Stimulated activated CD4-positive, alpha-beta T cell treated with anti-CD3 and anti-CD28 coated beads, TNF-alpha, amount 100 ng/mL, for 24 hours (primary cell): ENCODE measurements at places on chromosomes 5 and 9.

DNA sequence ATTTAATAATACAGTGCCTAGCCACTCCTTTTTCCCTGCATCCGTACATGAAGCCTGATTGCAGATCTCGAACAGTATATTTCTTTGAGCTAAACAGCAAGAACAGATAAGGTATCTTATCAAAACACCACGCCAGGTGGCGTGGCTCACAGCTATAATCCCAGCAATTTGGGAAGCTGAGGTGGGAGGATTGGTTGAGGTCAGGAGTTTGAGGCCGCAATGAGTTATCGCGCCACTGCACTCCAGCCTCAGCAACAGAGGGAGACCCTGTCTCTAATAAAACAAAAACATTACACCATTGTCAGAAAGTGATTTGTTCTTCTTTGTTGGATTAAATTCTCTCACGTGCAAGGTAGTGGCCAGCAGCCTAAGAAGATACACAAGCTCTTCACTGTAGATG is 291.2 kb upstream of the DMRT1 start:
- DNase-seq = no peak

DNA sequence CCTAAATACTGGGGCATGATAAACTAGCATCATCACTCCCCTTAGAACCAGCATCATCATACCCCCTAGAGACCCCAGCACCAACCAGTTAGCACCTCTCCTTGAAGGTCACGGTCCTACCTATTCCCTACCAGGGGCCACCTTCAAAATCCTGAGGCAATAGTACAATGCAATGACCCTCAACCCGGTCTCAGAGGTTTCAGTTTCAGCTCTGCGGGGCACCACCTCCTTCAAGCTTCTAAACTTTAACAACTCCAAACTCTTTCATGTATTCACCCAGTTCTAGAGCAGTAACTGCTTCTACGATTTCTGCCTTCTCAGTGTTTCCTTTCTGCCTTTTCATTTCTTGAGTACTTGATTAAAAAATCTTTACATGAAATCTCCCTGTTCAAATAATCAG is 130.1 kb upstream of the EPB41L4A start:
- no peak for DNase-seq

DNA sequence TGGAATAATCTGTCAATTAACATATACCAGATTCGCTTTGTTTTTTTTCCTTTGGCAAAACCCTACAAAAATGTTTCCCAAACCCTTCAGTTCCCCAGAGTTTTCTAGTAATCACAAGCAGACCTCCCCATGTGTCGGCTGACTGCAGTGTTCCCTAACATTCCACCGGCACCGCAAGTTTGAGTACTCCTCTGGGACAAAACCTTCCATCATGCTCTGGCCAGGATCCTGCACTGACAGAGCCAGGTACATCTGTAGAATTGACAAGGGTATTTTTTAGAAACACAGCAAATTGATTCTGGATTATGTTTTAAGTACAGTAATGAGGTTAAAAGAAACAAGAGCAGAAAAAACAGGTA is 174.7 kb downstream of the GAS1 start:
- DNase-seq = no peak

DNA sequence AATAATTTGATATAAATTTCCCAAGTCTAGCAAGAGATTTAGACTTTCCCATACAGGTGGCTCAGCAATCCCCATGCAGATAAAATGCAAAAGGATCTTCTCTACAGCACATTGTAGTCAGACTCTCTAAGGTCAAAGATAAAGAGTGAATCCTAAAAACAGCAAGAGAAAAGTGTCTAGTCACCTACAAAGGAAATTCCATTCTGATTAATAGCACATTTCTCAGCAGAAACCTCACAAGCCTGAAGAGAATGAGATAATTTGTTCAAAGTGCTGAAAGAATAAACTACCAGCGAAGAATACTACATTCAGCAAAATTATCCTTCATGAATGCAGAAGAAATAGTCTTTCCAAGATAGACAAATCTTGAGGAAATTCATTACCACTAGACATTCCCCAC is 493.3 kb downstream of the PRELID2 start:
- DNase-seq = no peak

- DNase-seq = no peak
These were observed 56.0 kb downstream of the GABBR2 start for GRCh38 chr9:98652741-98653140.

- DNase-seq = no peak
These were observed 76.8 kb downstream of the MRPL36 start for GRCh38 chr5:1722877-1723276.

GRCh38 chr5:20323323-20323722 is 335.3 kb upstream of the CDH18 start:
- no peak for DNase-seq

DNA sequence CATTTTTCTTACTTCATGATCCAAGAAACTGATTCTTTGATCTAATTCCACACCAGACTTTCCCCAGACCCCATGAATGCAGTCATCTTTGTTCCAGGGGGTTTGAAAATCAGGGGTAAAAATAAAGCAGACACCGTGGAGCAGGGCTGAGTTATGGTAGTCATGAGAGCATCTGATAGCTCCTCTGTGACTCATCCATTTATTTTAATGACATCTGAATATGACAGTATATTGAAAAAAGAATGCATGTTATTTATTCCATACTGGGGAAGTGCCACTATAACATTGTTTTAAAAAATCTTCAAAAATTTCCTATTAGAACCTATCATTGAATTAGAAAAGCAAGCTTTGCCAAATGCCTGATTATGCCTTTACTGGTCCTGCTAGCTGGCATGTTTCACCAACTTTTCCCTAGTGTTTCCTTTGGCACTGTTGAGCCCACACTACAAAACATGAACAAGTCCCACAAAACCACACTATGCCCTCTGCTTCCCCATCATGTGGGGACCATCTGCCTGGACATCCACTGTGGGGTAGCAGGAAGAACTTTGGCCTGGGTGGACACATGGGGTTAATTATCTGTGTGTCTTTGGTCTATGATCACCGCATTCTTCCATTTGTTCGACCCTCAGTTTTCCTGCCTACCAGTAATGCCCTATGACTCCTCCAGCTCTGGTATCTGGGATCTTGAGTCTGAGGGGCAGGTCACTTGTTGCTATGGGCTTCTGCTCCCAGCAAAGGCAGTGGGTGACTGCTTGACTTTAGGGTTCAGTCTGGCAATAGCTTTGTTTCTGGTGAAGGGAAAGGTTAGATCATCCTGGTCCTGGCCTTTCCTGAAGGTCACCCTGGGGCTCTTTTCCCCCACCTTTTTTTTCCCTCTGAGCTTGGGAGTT is 82.7 kb upstream of the PANK3 start:
- no peak for DNase-seq

DNA sequence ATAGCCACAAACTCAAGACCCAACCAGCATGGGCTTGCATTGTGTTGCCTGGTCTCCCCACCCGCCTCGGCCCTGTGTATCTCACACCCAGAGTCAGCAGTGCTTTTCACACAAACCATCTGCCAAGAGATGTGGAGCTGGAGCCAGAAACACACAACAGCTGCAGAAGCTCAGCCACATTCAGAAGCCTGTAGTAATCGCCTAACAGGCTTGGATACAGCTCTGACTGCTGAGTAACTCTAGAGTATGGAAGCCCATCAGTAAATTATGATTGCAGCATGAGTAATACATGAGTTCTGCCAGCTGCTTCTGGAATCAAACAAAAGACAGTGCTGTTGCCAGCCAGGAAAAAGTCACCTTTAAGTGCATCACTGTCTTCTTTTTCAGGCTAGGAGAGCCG is 16.0 kb downstream of the TEK start:
- DNase-seq = no peak

DNA sequence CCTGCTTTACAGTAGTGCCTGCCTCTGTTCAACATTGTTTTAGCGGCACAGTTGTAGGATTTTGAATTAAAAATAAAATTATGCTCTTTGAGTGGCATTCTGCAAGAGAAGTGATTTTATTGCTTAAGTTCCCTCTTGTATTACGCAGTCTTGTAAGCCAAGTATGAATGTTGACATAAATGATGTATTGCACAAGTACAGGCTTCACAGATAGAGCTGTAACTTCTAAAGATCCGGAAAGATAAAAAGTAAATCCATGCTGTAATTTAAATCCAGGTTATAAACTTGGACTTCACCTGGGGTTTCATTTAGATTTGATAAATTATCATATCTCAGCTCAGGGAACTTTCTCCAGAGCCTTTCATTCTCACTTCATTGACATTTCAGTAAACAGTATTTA is 1114.7 kb downstream of the PTPRD start:
- DNase-seq = no peak

- no peak for DNase-seq
These were observed 214.7 kb downstream of the TRIO start for GRCh38 chr5:14357851-14358250.
